ENCODE measurements at places on chromosomes 7 and 10.

DNA sequence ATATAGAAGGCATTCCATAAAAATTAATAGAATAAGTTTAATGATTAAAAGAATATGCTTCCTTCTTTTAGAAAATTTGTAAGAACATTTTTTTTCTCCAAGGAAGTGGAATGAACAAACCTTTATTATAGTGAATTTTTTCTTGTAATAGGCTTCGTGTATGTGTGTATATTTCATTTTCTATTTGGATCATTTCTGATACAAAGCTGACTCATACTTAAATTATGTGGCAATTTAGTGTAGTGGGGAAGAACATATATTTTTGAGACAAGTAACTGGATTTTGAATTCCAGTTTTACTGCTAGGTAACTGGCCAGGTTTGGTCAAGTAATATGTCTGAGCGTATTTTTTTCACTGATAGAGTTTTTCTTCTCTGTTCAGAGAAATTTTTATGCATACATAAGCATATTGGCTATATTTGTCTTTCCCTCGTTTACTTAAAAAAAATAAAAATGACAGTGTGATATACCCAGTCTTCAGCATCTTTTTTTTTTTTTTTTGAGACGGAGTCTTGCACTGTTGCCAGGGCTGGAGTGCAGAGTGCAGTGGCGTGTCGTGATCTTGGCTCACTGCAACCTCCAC is 50.8 kb downstream of the CDK13 start:
- no peak for DNase-seq

- no peak for DNase-seq
Measured at GRCh38 chr10:64535131-64535867, 1014.1 kb downstream of the REEP3 start.

DNA sequence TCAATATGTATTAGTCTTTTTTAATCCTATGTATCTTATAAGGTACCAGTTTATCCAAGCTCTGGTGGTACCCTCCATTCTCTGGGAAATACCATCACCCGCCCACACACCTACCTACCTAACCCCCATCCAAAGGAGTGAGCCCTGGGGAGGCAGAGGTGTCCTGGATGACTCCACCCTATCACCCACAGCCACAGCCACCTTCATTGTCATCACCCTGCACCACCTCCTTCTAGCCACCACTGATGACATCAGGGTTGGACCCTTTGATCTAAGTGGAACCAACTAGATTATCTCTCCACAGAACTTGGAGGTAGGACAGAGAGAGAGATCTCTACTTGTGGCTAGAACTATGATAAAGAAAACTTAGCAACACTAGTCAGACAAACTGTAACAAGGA is 259.4 kb downstream of the PARD3 start:
- no peak for DNase-seq

DNA sequence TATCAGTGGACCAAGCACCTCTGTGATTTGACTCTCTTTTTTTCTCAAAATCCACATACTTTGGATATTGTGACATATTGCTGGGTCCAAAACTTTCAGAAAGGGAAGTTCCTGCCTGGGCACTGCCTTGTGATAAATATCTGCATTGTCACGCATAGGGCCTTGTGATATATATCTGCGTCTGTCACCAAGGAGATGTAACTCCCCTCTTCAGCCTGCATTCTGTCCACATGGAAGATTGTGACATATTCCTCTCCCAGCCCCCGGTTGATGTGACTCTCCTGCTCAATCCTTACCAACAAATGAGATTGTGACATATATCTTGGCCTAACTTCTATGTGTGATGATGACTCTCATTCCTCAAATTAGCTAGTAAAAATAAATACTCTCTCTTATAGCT is 25.4 kb upstream of the ZNF107 start:
- DNase-seq, result no peak

DNA sequence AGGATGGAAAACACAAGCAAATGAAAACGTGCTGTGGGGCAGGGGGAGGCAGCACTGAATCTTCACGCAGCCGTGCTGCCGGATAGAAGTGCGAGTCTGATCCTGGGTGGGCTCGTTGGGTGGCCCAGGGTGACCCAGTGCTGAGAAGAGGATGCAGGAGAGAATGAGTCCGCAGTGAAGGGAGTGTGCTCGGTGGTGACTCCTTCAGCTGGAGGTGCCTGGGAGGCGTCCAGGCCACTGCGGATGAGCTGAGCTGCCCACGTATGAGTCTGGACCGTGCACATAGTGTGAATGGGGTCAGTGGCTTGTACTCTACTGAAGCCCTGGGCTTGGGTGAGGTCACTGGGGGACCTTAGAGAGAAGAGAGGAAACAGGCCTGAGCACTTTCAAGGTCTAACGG is 190.0 kb upstream of the MGMT start:
- DNase-seq, result no peak

DNA sequence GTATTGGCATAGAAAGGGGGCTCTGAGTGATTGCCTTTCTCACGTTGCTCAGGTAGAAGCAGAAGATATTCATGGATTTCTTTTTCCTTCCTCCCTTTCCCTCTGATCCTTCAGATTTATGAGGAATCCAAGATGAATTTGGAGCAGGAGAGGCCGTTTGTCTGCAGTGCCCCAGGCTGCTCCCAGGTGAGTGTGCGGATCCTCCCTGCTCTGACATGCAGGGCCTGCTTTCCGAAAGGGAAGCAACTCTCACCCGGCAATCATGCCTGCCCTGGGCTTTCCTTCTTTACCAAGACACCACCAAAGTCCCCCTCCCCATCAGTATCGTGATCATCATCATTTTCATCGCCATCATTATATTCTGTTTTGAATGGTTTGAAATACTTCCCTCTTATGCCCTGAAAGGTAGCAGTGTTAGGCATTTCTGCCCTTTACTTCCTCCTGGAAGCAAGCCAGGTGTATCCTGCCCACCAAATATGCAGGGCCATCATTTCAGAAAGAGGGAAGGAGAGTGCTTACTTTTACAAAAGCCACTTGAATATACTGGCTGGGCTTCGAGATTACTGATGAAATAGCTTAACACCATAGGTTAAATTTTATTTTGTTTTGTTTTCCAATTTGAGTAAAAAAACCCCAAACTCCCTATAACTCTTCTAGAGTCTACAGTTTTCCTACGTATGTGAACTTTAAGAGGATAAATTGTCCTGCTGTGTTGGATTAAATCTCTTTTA is 75.9 kb downstream of the CREB5 start:
- no peak for DNase-seq

DNA sequence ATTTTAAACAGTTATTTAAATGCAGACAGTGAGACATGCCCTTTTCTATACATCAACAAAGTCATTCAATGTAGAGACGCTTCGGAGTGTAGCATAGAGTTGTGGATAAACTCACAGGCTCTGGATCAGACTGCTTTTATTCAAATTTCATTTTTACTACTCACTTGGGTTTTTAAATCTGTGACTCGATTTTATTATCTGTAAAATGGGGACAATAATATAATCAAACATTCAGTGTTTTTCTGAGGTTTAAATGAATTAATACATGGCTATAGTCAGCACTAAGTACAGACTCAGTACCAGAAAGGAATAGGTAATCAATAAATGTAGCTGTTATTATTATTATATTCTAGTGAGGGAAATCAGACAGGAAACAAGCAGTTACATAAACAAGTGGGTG is 43.4 kb downstream of the THSD7A start:
- DNase-seq, result no peak

- no peak for DNase-seq
Measured at GRCh38 chr10:76306856-76307255, 875.4 kb downstream of the LRMDA start.

DNA sequence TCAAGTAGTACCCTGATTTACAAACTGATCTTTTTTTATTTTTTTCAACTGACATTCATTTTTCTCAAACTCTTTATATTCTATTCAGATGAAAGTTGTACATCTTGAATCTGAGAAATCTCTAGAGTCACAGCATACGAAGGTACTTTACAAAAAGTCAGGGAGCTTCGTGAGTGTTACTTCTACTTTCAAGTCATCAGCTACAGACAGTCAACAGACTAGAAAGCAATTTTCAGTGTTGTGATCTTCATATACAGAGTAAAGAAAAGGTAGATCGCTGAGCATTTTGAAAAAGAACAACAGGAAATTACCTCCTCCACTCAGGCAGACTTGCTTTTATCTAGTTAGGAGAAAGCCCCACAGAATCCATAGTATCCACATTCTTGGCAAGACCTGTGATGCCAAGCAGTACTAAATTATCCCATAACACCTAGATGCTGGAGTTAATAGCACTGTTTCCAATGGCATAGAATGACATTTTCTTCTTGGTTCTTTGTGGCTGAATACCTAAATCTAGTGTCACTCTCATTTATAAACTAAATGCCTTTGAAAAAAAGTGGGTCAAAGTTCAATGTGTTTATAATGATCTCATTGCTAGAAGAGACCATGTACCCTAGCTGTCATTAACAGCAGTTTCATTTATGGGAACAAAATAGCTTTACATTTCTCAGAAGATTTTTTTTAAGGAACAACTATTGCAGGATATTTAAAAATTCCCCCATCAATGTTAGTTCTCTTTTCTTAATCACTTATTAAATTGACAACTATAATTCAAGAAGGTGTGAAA is 12.0 kb upstream of the ZNF800 start:
- DNase-seq, result no peak
